ENCODE measurements at places on chromosomes 11 and 22.

GRCh38 chr11:128719556-128719824 is 25.6 kb downstream of the FLI1 start:
- no peak for DNase-seq

DNA sequence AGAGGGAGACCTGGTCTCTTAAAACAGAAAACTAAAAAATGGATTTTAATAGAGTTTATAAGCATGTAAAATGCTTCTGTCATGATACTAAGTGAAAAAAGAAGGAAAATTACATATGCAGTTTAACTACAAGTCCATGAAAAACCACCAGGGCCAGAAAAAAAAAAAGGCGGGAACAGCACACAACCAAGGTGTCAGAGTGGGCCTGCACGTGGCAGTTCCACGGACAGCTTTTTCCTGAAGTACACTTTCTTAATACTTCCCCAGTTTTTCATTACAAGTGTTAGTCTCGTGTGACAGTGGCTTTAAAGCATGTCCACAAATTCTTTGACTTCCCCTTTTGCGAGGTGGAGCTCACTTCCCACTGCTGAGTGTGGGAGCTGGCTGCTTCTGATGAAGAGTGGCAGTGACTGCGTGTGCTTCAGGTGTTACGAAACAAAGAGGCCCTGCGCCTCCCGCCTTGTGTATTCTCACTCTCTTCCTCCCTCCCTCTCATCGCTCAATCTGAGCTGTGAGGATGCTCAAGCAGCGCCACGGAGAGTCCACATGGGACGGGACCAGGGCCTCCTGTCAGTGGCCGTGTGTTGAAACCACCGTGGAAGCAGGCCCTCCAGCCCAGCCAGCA is 16.4 kb downstream of the PPM1F start:
- peak; percentile 85 for DNase-seq

- DNase-seq = no peak
Observed at GRCh38 chr22:36887162-36887561, 26.3 kb upstream of the CSF2RB start.

DNA sequence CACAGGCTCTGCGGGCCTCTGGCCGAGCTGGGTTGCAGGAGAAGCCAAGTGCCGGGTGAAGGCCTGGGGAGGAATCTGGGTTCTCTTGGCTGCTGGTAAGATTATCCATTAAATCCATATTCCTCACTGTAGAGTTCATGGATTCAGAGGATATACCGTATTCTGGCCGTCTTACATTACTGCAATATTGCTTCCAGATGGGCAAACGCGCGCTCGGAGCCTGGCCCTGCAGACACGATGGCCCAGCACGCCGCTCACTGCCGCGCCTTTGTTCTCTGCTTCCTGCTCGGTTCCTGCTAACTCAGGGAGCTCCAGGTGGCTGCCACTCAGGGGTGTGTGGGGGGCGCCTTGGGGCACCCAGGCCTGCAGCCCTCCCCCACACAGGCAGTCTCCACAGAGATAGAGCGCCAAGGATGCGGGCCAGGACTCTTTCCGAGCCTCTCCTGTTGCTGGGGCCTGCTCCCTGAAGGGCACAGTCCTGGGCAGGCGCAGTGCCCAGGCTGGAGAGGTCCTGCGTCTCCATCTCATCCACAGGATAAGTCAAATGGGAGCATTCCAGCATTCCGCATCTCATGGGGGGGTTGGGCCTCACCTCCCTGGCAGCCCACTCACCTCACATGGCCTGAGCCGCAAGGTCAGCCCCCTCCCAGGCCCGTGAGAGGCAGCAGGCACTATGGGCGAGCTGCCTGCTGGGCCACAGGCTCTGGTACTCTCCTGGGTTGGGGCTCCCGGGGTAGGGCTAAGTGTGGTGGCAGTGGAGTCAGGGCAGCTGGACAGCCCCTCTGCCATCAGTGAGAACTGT is 14.1 kb upstream of the KCNQ1OT1 start:
- no peak for DNase-seq

- DNase-seq = no peak
Observed at GRCh38 chr11:128914216-128915148, 23.3 kb downstream of the KCNJ5 start.

DNA sequence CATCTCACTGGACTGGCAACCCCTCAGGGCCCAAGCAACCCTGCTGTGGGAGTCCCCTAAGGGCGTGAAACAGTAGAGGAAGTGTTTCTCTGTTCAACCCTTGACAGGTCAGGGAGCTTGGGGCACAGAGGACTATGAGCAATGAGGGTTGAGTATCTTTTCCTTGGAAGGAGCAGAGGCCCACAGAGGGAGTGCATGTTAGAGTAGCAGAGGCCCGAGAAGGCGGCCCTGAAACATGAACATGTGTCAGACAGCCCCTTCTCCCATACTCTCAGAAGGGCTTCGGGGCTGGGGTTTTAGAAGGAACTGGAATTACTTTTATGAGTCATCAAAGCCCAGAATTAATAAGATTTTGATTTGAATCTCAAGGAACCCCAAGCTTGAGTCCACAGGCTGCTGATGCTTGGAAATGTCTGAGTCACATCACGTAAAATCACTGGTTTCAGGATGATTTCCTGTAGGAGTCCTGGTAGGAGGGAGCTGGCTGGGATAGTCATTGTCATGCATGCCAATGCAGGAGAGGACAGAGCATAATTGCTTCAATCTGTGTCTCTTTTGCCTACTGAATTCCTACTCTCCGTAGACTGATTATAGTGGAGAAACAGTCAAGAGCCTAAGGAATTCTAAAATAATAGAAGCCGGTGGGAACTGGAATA is 22.6 kb downstream of the C11orf71 start:
- no peak for DNase-seq

DNA sequence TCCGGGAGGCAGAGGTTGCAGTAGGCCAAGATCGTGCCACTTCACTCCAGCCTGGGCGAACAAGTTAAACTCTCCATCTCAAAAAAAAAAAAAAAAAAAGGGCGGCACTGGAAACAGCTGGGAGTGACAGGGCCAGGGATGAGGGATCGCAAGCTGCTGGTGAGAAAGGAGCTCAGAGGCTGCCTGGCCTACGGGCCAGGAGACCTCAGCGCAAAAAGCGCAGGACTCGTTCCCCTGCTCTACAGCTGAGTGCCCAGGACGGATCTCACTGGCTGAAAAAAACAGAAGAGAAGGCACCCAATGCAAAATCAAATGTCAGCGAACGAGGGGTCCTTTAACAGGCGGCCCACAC is 650 bp upstream of the NUP50 start:
- no peak for DNase-seq

DNA sequence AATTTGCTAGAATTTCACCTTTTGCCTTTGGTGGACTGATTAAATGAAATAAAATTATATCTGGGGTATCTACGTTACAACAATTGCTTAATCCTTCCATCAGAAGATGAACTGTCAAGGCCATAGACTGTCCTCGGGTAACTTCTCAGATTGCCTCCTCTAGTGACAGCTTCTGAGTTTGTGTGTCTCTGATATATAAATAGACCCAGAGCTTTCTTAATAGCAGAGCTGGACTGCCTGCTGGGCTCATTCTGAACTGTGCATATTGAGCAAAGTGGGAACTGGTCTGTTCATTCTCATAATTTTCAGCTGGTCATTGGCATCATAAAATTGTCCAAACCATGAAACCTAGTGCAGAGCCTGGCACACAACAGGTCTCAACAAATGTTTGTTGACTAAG is 99.1 kb upstream of the GRAMD1B start:
- DNase-seq = no peak

- no peak for DNase-seq
Observed at GRCh38 chr11:66106786-66107599, 36.9 kb downstream of the PACS1 start.

DNA sequence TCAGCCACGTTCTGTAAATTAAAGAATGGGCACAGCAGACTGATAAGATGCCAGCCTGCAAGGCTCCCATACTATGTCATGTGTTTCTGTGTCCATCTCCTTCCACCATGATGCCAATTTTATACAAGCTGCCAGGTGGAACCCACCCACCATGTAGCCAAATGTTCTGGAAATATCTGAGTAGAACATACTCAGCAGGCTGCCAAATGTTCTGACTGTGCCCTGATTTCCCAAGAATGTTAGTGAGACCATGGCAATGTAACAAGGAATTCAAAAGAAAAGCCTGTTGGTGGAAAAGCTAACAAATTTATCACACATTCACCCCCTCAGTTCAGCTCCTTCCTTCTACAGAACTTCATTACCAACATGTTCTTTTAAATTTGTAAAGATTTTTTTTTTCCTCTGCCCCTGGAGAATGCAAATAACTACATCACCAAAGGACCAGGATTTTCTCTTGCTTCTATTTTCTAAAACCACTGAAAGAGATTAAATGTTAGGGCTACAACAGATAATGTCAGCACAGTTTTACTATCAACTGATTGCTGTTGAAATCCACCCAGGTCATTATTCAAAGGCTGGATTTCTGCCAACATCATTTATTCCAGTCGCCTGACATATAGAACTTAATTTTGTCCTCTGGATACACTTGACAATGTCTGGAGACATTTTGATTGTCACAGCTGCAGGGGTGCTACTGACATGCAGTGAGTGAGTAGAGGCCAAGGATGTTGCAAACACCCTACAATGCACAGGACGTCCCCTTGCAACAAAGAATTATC is 3.1 kb downstream of the DMC1 start:
- DNase-seq = no peak

DNA sequence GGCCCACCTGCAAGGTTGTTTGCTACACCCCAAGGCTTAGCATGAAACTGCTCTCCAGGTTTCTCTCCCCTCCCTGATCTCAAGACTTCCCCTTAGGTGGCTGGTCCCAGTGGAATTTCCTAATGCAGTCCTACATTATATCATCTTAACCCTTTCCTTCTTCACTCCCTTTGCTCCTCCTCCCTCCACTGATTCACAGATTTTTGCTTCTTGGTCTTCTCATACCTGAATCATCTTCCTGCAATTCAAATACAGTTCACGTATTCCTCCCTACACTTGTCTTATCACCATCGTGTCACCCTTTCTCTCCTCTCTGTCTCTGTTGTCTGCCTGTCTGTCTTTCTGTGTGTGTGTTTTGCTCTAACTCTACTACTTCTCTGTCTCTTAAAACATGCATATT is 17.0 kb downstream of the MMP10 start:
- no peak for DNase-seq

GRCh38 chr22:28817919-28818859 is 17.8 kb upstream of the XBP1 start:
- no peak for DNase-seq

- DNase-seq = no peak
Observed at GRCh38 chr22:44894321-44894720, 115.5 kb downstream of the PHF21B start.

DNA sequence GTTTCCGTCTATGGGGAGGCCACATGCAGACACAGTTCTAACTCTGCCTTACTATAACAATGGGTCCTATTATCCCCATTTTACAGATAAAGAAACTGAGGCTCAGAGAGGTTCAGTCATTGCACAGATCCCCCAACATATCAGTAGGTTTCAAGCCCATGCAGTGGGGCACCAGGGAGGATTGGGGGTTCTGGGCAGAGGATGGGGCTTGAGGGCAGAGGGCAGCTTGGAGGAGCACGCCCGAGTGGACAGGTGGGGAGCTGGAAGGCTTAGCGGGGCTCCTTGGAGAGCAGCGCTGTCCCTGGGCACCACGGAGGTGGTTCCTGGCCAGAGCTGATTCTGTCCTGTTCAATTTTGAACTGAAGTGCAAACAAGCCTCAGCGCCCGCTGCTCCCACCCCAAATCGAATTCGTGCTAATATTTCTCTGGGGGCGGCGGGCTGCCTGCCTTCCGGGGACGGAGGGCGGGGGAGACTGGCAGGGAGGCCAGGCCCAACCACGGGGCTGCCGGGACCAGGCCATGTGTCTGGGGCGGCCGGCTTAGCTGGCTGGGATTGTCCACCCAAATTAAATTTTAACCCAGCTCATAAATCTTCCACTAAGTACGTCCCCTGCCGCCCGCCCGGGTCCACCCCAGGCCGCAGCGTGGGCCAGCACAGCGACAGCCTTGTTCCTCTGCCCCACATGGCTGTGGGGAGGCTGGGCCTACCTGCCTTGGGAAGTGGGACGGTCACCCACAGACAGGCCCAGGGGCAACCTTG is 49.4 kb downstream of the FLRT1 start:
- DNase-seq = no peak

DNA sequence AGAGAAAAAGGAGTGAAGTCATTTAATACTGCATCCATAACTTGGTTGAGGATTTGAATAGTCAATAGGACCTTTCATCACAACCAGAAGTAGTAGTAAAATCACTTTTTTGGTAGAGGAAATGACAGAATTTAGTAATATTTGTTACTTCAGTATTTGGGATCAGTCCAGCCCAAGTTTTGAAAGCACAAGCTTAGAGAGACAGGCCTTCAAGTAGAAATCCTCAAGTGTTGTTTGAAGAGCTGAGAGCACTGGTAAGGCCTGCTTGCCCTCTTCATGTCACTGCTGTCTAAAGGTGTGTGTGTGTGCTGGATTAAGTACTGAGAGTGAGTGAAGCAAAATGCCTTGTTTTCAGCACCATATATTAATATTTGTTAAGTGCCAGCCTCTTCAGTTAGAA is 137.3 kb downstream of the WNT11 start:
- no peak for DNase-seq

- DNase-seq = no peak
Observed at GRCh38 chr11:66101066-66101464, 31.0 kb downstream of the PACS1 start.

GRCh38 chr11:100929377-100929776 is 200.2 kb downstream of the PGR start:
- DNase-seq = no peak

DNA sequence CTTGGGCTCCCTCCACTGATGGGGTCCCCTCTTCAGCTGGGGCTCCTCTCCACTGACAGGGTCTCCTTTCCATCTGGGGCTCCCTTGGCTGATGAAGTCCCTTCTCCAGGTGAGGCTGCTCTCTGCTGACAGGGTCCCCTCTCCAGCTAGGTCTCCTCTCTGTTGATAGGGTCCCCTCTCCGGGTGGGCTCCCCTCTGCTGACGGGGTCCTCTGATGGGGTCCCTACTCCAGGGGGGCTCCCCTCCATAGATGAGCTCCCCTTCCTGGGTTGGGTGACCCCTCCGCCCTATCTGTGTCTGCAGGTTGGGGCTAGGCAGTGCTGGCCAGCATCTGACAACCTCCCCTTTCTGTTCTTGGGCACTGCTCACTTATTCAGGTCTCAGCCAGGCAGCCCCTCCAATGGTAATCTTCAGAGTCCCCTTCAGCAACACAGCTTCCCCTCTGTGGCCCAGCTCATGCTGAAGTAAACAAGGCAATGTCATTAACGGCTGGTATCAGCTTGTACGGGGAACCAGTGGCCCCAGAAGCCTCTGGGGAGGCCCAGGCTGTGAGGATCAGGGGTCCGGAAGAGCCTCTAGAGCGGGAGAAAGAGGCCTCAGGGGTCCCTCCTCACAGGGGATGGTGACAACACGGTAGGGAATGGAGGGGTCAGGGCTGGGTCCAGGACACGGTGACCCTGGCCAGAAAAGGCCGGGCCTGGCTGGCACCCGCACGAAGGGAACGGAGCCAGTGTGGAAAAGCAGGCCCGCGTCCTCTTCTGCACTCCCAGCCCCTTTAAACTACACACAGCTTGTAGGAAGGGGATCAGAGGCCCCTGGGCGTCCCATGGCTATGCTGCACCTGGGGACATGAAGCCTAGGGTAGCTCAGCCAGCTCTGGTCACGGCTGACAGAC is 9.6 kb upstream of the CD81 start:
- no peak for DNase-seq

DNA sequence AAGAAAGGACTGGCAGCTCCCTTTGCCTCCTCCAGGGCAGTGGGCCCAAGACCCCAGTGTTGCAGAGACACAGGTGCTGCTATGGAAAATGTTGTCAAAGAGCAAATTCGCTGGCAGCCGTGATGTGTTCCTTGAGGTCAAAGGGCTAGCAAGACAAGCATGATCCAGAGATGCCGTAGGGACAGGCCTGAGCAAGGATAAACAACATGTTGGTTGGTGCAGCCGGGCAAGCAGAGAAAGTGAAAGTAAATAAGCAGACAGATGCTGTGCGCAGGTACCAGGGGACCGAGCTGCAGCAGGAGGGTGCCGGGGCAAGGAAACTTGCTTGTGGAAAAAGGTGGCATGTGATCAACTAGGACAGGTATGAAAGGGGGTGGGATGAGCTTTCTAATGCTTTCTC is 125.5 kb upstream of the NECTIN1 start:
- no peak for DNase-seq
